ENCODE measurements at places on chromosomes 7 and 10.

DNA sequence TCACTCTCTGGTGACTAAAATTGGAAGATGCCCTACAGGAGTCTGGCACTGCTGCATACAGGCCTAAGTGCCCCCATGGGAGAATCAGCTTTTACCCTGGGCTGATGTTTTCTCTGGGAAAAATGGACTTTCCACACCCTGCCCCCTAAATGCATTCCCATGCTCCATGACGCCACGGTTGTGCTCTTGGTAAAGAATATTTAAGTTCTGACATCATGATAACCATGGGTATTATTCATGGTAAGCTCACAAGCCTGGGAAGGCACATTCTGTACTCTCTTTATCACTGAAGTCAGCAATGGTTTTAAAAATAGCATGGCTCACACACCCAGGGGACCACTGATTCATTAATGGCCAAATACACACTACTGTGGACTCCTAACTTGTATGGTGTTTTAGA lies 43.4 kb downstream of the HIPK2 start:
- no peak for DNase-seq

GRCh38 chr10:42556931-42557330 lies 81.4 kb downstream of the ZNF33B start:
- DNase-seq = no peak

DNA sequence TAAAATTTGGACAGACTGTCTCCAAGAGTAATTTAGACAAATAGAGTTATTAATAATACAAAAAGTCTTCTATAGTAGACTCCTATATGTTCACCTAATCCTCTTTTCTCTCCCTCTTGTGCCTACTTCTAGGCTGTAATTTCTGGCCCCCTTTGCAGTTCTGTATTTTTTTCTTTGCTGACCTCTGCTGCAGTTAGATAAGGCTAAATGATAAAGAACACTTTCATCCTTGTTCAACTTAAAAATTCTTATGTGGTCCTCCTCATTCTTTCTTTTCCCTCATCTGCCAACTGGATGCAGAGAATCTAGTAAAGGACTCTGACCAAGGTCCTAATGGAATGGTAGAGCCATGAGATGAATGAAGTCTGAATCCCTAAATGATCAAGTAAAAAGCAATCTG lies 20.1 kb downstream of the GLCCI1 start:
- DNase-seq = no peak

- DNase-seq = no peak
These were observed 102.6 kb upstream of the PFKP start for GRCh38 chr10:2964632-2965296.

DNA sequence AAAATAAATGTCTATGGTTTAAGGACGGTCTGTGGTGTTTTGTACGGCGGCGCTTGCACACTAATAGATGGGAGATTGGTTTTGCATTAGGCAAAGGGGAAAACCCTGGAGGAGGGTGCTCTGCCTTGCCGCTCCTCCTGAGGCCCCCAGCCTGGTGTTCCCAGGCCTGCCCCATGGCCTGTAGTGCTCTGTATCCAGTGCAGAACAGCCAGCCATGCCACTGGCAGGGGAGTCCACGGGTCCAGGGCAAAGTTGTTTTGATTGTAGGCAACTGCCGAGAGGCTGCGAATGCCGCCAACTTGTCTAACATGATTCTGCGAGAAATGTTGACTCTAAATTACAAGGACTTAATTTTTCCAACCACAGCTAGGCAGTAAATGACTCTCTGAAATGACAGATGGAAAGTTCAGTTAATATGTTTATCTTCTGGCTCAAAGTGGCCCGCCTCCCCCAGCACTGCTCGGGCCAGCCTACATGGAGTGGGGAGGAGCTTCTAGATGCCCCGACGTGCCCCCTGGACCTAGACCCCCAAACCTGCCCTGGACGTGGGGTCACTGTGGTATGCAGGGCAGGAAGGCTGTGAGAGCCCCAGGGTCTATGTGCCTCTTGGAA lies 104.6 kb upstream of the GDF10 start:
- DNase-seq = no peak

- no peak for DNase-seq
These were observed 10.9 kb upstream of the PTN start for GRCh38 chr7:137354396-137354795.

GRCh38 chr7:113283861-113284260 lies 165.5 kb upstream of the SMIM30 start:
- DNase-seq = no peak

DNA sequence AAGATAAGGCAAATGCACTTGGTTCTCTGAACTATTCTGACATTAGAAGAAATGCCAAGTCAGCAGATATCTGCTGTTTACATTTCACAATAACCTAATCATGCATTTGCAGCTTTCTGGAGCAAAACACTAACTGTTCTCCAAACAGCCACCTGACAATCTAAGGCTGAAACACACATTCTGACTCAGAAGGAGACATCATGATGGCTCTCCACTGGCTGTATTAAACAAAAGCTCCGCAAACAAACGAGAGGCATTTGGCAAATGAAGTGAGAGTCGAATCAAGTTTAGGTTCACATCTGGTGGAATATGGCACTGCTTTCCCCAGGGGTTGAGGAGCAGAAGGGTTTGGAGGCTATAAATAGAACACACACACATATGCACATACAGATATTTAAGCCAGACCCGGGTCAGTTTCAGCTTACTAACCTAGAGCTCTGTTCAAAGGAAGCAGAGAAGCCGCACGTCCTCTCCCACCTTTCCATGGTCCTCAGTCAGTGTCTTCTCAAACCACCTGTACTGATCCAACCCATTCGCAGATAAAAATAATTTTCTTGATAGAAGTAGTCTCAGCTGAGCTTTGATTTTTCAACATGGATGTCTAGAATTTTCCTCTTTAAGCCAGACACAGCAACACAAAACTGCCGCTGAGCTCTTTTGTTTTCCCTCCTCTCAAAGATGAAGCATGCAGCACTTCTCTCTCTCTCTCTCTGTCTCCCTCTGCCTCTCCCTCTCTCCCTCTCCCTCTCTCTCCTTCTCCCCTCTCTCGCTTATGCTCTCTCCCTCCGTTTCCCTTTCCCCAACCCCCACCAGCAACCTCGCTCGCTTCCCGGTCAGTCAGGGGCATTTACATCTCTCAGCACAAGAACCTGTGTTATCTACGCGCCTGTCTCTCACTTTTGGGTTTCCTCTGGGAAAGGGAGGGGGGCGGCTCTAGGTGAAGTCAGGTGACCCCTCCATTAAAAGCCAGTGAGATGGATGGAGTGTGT lies 682.8 kb downstream of the MAGI2 start:
- DNase-seq = no peak
